ENCODE measurements at places on chromosomes 13 and 19. TPM values are rescaled to one million over a fixed set of nuclear protein-coding genes. Genes with fewer than 3 reads are reported as not detected.

VSTM1 gene
- not detected for total RNA-seq

- no peak for DNase-seq
Measured at GRCh38 chr13:92074658-92075057, 676.2 kb downstream of the GPC5 start.

DNA sequence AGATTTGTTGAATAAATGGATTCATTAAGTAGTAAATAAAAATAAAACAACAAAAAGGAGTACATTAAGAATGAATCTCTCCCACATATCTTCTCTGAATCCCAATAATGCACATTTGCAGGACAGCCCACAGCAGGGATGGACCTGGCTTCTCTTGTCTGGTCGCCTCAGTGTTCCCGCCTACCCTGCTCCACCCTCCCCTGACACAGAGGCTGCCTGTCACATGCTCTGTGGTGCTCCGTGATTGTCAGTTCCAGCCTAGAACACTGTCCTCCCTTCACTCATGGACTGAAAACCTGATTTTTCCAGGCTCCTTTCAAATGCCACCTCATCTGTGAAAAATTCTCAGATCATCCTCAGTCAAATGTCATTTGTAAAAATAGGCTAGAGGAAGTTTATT, 94.5 kb upstream of the GPR12 start:
- DNase-seq: no peak

- DNase-seq: no peak
Measured at GRCh38 chr13:101512650-101513049, 60.2 kb downstream of the ITGBL1 start.

- no peak for DNase-seq
Measured at GRCh38 chr19:38658462-38659306, 11.2 kb downstream of the ACTN4 start.

ZNF793 gene
- 3.5 TPM for total RNA-seq

CD37 gene
- total RNA-seq: 24.2 TPM

- DNase-seq: no peak
Measured at GRCh38 chr19:54206831-54207177, 6.1 kb downstream of the RPS9 start.

B3GLCT gene
- total RNA-seq: 16.4 TPM

DNA sequence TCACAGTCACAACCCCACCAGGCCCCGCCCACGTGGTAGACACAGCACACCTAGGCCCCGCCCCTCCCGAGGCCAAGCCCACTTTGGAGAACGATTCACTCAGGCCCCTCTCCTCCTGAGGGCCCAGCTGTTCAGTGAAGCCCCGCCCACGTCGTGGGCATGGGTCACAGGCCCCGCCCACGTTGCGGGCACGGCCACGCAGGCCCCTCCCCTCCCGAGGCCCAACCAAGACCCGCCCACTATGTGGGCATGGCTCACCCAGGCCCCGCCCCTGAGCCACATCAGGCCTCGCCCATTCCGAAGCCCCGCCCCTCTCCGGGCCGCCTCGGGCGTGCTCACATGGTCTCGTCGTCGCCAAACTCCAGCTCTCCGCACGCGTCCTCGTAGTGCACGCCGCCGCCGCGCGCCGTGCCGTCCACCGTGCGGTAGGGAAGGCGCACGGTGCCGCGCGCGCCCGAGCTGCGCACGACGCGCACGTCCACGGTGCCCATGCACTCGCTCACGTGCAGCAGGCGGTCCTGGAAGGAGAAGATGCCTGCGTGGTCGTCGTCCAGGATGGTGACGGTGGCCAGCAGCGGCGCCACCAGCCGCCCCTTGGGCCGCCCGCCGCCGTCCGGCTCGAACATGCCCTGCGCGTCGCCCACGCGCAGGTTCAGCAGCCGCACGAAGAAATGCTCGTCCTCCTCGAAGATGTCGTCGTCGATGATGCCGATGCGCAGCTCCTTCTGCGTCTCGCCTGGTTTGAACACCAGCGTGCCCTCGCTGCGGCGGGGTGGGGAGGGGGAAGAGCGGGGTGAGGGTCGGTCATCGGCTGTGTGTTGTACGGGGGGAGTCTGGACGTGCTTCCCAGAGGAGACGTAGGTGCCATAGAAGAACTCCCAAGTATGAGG, 24.0 kb downstream of the SLC8A2 start:
- DNase-seq: no peak

MISP gene
- not detected for total RNA-seq

GRCh38 chr13:108361769-108362168, 92.3 kb downstream of the TNFSF13B start:
- no peak for DNase-seq

OBI1 gene
- 8.6 TPM for total RNA-seq

CHAMP1 gene
- 10.7 TPM for total RNA-seq

KATNAL1 gene
- total RNA-seq: 27.6 TPM

DNA sequence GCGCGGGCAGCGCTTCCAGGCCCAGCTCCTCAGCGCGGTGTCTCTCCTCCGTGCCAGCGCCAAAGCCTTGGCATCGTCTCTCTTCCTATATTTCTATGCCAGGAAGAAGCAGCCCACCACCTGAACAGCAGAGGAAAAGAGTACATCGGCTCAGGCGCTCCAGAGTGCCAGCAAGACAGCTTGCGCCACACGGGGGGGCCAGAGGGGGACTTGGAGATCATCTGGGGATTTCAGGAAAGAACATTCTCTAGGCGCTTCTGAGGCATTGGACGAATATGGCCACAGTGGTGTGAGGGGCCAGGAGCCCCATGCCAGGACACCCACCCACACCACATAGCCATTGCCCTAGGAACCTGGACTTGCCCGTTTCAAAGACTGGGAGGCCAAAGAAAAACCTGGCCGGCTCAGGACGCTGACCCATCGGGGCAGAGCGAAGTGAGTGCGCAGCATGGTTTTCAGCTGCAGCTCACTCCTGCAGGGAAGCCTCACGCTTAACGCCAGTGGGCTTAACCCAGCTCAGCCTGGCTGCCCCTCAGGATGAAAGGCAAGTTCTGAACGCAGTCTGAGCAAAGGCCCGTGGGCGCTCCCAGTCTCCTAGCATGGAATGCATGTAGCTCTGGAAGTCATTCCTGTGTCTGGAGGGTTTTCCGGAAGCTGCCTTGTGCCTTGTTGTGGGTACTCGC, 62.1 kb downstream of the GGACT start:
- DNase-seq: no peak

Measured in omental fat pad (tissue), 4 donors.